Tibial nerve (tissue), 4 donors: ENCODE measurements at places on chromosomes 2 and 18.

DNA sequence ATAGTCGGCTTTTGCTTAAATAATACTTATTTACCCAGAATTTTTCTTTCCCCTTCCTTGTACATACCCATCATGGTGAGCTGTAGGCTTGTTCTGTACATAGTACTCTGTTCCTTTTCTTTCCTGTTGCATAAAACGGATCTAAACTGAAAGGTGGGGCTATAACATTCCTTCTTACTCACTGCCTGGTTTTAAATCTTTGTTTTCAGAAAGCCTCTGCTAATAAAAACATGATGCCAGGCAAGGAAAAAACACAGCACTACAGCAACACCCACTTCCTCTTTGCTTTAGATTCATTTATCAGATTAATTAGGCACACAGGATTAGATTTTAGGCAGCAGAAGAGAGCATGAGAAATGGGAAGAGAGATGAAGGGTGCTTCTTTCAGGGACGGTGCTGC is 19.6 kb upstream of the STON1 start:
- DNase-seq: no peak

- no peak for DNase-seq
These were observed 44.7 kb downstream of the TANC1 start for GRCh38 chr2:159013103-159013502.

- DNase-seq: no peak
These were observed 26.0 kb upstream of the IGFBP2 start for GRCh38 chr2:216607277-216607560.

DNA sequence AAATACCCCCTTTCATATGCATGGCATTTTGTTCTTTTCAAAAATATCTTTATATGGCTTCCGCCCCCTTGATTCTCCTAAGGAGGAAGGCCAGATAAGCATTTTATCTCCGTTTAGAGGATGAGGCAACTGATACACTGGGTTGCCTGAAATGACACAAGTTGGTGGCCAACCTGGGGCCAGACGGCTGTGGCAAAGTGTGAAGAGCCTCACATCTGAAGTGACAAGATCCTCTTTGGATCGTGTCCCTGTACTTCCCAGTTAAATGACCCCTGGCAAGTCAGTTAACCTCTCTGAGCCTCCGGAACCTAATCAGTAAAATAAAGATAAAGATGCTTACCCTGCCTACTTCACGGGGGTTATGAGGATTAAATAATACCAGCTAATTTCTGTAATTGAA is 4.6 kb downstream of the SETBP1 start:
- DNase-seq: no peak

DNA sequence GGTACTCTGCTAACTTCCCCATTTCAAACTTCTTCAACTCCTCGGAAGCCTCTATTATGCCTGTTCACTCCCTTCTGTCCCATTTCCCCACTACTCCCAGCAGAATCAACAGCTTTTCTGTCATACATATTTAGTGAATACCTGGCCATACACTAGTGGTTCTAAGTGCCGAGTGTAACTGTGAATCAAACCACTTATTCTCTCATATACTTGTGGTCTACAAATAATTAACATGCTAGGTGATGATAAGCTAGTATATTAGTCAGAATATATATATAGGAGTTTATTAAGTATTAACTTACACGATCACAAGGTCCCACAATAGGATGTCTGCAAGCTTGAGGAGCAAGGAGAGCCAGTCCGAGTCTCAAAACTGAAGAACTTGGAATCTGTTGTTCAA is 150.7 kb downstream of the CCDC102B start:
- no peak for DNase-seq

DNA sequence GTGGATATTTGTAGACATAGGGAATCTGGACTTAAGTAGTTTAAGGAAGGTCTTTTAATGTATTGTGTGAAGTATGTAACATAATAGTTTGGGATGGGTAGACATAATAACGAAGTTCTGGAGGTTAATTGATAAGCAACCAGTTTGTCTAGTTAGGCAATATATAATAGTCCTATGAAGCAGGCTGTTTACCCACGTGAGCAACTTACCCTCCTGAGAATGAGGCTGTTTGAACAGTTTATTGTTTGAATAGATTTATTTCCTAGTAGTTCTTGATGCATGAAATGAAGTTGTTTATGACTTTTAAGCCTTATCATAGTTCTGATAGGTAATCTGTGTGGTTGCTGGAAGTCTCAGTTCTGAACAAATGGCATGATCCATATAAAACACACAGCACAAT is 361.5 kb downstream of the GALNT13 start:
- DNase-seq: no peak

DNA sequence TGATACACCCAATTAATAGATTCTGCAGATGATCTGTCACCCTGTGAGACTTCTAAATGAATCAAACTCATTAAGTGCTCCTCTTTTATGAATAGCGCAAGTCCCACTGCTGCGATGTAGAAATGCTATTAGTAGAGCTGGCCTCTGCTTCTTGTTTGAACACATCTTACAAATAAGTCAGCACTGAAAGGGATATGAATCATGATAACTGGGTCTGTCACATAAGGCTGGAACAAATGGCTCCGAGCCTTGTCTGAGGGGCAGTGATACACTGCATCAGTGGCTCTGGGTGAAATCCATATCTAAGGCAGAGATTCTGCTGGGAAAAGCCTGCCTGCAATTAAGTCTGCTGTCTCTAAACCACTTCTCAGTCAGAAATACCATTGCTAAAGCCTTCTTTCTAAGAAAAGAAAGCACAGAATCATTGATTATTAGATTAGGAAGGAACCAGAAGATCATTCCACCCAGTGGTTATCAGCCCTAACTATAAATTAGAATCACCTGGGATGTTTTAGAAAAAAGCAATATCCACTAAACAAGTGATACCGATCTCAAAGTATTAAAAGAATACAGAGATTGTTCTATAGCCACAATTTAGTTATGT is 75.2 kb downstream of the SLC5A7 start:
- no peak for DNase-seq

GRCh38 chr2:201194097-201194496 is 11.2 kb downstream of the CASP10 start:
- no peak for DNase-seq

GRCh38 chr2:199279146-199279545 is 178.6 kb downstream of the SATB2 start:
- no peak for DNase-seq

GRCh38 chr2:213166109-213166508 is 14.7 kb upstream of the IKZF2 start:
- DNase-seq: no peak

DNA sequence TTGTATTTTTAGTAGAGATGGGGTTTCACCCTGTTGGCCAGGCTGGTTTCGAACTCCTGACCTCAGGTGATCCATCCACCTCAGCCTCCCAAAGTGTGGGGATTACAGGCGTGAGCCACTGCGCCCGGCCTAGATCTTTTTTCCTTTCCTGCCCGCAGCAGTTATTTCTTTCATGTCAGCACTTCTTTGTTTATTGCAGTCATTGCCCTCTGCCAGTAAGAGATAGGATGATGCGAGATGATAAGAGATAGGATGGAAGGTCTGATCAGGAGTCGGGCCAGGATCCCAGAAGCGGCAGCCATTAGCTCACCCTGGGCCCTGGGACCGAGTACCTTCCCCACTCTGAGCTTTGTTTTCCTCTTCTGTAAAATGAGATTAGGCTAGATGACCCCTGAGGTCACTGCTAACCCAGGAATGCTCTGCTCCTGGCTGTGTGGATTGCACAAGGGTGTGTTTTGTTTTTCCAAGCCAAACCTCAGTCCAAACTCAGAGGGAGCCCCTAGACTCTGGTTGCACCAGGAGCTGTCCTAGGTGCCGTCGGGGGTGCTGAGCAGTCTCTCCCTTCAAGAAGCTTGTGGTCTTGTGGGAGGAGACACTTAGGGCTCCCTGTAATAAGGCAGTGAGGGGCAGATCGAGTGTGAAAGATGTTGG is 63.3 kb downstream of the LPIN1 start:
- no peak for DNase-seq

- no peak for DNase-seq
These were observed 467.1 kb downstream of the MBD2 start for GRCh38 chr18:53757328-53757727.

- DNase-seq: no peak
These were observed 87.1 kb downstream of the DGKD start for GRCh38 chr2:233441161-233442027.
